Femur (tissue), 1 donor: ENCODE measurements at places on chromosomes 7 and 10.

DNA sequence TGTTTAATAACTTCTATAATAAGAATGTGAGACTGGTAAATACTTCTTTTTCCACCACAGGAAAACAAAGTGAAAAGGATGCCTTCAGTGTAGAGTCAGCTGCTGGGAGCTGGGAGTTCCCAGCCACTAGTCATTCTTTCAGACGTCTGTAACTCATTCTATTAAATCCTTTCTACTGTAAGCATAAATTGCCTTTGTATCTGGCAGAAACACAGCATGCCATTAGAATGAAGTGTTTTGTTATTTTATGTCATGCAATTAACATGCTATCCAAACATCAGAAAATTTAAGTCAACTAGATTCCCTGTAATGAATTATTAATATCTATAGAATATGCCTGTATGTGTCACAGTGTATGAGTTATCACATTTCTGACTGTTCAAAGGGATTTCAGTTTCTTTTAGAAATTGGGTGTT lies 14.3 kb downstream of the BPGM start:
- DNase-seq = no peak

DNA sequence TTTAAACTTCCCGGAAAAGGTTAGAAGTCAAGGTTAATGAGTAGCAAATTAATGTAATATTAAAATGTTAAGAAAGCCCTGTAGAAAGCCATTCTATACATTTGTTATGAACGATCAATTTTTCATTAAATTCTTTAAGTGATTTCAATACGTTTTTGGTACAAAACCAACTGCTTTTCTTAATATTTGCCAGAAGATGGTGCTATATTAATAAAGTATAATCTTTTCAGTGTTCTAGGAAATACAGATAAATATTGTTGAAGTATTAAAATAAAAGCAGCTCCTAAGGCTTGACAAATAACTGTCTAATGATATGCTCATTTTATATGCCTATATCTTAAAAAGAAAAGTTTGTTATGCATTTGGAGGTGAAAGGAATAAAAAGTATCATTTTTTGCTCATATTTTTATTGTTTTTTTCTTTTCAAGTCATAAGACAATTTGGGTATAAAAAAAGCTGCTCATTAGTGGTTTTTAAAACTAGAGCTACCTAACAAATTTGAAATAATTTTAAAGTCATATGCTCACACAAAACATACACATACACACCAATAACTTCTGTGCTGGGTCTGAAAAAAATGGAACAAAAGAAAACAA lies 130.3 kb upstream of the POT1 start:
- DNase-seq = no peak

- no peak for DNase-seq
Observed at GRCh38 chr10:71638822-71639719, 80.5 kb downstream of the C10orf105 start.

GRCh38 chr7:126702242-126703016 lies 550.3 kb downstream of the GRM8 start:
- DNase-seq = no peak

DNA sequence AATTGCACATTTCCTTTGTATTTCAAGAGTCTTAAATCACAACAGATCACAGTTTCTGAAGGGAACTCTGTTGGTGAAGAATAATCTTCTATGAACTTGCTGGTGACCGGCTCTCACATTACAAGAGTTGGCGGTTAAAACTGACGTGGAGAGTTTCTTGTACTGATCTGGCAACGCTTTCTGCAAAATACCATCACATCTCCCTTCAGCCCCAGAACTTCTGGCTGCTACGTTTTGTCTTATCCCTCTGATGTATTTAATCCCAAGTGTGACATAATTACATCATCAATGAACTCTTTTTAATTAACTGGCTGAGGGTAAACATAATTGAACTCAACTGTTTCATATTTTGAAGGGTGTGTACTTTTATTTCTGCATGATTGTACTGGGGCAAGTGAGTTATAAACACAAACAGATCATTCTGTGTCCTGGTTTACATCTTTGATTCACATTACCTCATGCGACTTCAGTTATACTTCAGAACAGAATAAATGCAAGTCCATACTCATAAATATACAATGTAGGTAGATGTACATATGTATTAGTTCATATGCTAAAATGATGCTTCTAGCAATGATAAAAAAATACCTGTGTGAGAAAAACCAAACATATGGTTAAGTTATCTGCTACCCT lies 105.1 kb upstream of the NPVF start:
- DNase-seq = no peak

GRCh38 chr7:45566386-45566785 lies 7.8 kb upstream of the ADCY1 start:
- no peak for DNase-seq

DNA sequence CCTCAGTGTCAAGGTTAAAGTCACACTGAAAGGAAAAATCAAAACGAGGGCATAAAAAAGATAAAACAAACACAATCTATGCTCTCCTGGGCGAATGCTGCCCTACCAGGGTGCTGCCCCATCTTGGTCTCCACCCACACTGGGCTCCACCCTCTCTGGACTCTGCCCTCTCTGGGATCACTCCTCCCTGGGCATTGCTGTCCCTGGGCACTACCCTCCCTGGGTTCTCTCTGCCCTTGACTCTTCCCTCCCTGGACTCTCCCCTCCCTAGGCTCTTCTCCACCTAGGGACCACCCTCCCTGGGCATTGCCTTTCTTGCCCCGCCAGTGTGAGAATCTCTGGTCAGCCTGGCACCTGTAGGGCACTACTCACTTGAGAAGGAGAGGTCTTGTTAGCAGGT lies 8.6 kb downstream of the GDF2 start:
- no peak for DNase-seq

DNA sequence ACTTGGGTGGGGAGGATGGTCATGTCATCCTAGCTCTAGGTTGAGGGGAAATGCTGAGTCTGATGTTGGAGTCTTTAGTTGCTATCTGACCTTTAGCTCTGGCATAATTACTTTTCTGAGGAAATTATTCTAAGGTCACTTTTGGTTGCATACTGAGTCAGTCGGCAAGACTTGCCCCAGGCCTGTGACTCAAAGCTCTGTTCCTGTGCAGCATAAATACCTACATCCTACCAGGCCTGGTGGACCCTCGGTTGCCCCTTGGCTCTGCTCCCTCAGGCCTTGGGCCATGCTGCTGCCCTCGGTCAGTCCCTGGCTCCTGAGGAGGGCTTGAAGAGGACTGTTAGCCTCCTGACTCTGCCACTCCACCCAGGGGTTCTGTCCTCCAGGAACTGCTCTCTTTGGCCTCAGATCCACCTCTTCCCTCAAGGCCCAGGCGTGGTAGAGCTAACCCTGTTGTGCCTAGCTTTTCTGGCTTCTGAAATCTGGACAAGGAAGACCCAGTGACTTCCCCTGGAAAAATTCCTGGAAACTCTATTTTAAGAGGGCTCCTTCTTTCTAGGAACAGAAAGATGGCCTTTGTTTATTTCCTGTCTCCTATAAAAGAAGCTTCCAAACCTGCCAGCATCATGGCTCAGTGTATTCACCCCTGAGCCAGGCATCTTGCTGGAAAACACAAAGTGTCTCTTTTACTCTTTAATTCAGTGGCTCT lies 71.2 kb downstream of the TMEM178B start:
- DNase-seq = no peak

DNA sequence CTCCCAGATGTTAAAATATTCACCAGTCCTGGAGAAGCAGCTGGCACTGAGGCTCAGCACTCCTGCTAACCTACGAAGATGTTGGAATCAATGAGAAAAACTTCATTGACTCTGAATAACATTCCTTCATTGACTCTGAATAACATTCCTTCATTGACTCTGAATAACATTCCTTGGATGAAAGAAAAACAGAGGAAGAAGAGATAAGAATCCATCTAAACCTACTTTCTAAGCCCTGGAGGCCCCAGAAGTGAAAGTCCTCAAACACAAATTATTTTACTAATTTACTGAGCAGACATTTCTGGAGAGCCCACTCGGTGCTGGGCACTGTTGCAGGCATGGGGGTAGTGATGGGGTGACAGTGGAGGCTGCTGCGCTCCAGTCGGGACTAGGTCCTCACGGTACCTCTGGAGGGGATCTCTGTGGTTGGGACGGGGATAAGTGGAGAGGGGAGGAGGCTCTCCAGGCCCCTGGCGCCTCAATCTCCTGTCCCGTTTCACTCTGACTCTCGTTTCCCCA lies 254.1 kb downstream of the WDR37 start:
- DNase-seq = no peak

DNA sequence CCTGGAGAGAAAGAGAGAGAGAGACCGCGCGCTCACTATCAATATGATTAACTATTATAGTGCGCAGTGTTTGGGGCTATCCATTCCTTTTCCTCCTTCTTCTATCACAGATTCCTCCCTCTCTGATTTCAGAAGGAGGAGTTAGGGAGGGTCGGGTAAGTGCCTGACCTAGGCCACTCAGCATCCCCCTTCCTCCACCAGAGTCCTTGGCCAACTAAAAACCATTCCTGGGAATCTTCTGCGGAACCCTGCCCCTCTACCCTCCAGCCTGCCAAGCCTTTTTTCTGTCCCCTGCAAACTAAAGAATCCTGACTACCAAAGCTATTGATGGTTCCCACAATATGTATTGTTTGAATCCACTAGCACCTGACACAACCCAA lies 256.2 kb upstream of the NFE2L3 start:
- no peak for DNase-seq

- no peak for DNase-seq
Observed at GRCh38 chr7:44156453-44157010, 15.4 kb upstream of the MYL7 start.

- no peak for DNase-seq
Observed at GRCh38 chr10:6592080-6592479, 12.0 kb upstream of the PRKCQ start.

- DNase-seq = no peak
Observed at GRCh38 chr10:89952325-89952724, 250.9 kb downstream of the KIF20B start.

DNA sequence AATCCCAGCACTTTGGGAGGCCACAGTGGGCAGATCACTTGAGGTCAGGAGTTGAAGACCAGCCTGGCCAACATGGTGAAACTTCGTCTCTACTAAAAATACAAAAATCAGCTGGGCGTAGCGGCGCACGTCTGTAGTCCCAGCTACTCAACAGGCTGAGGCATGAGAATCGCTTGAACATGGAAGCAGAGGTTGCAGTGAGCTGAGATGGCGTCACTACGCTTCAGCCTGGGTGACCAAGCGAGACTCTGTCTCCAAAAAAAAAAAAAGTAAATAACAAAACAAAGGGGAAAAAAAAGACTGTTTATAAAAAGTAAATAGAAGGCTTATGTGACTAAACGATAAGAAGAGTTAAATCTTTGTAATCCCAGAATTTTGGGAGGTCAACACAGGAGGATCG lies 15.0 kb upstream of the DNMBP start:
- DNase-seq = no peak

GRCh38 chr10:3704565-3705325 lies 80.3 kb downstream of the KLF6 start:
- DNase-seq = no peak

- DNase-seq = no peak
Observed at GRCh38 chr10:62851442-62851841, 35.3 kb upstream of the EGR2 start.

DNA sequence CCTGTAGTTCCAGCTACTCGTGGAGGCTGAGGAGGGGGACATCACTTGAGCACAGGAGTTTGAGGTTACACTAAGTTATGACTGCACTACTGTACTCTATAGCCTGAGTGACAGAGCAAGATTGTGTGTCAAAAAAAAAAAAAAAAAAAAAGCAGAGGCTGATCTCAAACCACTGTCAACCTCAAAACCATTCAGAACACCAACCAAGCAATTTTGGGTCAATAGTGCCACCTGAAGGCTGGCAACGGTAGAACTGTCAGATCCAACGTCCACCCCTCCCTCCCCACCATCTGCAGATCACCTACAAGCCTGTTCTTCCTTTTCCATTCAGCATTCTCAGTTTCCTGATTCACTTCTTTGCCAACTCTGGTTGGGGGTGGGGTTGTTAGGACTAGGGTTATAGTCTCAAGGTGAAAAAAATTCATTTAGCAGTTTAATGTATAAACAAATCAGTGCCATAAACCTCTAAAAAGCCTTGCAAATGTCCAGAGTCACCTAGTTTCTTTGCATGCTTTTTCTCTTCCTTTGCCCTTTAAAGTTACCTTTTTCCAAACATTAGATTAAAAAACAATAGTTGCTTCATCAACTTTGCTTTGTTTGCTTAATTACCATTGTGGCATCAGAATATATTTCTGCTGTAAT lies 2.6 kb downstream of the MRPS33 start:
- peak; percentile 69 for DNase-seq

GRCh38 chr7:76310102-76310957 lies 7.9 kb downstream of the HSPB1 start:
- peak; percentile 78 for DNase-seq

DNA sequence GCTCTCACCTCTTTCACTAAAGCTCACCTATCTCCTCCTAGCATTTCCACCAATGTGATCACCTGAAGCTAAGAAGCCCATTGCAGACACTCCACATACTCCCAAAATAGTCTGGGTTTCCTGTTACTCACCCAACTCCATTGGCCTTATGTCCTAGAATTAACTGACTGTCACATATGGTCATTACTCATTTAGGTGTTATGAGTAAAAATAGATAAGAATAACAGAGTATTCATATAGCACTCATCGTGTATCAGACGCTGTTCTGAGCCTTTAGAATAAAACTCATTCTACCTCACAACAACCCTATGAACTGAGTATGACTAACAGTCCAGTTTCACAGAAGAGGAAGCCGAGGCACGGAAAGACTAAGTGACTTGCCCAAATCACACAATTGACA lies 174.2 kb upstream of the NPVF start:
- no peak for DNase-seq

DNA sequence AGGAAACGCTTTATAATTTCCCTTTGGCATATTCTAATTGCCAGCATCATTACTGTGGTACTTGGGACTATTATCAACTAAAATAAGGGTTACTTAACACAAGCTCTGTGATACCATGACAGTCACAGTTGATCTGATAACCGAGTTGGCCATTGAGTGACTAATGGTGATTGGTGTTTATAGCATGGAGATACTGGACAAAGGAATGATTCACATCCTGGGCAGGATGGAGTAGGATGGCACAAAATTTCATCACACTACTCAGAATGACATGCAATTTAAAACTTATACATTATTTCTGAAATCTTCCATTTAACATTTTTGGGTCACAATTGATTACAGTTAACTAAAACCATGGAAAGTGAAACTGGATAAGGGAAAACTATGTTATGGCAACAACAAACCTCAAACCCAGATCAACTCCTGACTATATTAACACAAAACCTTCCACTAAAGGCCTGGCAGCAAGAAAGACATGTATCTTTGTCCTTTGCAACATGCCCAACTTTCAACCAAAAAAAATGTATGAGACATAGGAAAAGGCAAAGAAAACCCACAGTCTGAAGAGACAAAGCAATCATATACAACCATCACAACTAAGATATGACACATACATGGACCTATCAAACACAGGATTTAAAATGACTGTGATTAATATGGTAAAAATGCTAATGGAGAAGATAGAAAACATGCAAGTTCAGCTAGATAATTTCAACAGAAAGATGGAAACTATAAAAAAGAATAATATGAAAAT lies 208.5 kb upstream of the NRP1 start:
- DNase-seq = no peak
